ENCODE measurements at places on chromosomes 3 and 15.

- DNase-seq = no peak
These were observed 1025.5 kb upstream of the NR2F2 start for GRCh38 chr15:95304947-95305400.

DNA sequence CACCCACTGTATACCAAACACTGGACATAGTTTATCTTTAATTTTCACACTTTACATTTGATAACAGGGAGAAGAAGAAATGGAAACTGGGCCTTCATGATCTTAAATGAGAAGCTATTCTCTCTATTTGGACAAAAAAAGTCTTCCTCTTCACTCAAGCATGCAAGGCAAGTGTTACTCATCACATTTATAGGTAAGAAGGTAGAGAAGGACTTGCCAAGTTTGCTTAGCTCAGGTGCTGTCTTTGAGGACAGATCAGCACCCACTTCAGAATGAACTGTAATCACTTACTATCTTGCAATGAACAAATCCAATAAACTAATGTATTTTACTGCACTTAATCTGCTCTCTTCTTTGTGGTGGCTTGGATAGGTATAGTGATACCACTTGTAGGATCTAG, 1.1 kb upstream of the MYH15 start:
- DNase-seq = no peak

DNA sequence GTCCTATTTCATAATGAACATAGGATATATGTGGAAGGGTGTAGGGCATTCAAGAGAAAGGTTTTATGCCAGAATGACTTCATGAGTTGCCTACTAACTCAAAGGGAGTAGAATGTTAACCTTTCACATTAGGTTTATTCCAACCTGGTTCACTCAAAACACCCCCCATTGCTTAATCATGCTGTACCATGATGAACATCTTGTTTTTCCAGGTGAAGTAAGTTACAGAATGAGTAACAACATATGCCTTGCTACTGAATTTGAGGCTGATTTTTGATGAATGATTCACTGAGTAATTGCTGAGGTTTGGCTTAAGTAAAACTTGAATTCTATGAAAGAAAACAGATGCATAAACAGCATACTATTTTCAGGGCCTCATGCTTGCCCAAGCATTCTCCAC, 5.9 kb upstream of the CLDN16 start:
- no peak for DNase-seq

DNA sequence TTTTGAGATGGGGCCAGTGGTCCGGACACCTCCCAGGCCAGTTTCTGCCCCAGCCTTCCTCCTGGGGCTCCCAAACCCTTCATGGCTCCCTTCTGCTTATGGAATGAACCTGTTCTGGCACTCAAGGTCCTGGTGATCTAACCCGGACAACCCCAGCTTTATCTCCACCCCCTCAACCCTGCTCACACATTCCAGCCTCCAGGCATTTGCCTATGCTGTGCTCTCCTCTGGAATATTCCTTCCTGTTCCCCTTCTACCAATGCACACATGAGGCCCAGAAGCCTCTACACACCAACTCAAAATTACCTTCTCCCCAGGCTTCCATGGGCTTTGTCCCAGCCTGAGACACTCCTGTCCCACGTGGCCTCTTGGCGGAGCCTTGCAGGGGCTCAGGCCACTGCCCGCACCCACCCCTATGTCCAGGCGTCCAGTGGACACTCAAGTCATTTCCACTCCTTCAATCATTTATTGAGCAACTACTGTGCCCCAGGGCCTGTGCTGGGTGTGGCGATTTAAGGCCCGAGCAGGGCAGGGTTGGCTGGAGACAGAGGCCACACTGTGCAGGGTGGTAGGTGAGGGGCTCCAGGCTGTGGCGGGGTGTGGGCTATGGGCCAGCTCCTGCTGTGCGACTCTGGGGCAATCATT, 18.8 kb downstream of the PLXND1 start:
- no peak for DNase-seq

DNA sequence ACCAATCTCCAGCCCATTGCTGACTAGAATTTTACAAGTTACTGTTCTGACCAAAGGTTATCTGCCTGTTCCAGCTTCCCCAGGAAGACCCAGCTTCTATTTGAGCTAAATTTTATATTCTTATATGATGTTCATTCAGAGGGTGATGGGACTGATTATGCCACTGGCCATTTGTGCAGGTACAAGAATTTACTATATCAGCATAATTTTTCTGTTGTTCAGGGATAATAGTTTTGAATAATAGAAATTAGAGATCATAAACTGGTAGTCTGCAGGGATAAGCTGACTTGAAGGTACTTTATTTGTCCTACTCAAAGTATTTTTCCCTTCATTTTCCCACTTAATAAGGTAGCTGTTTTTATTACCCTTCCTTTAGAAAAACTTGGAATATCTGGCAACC, 222.6 kb upstream of the MRPL3 start:
- DNase-seq = no peak

- no peak for DNase-seq
These were observed 21.7 kb downstream of the APBA2 start for GRCh38 chr15:28907338-28907960.

DNA sequence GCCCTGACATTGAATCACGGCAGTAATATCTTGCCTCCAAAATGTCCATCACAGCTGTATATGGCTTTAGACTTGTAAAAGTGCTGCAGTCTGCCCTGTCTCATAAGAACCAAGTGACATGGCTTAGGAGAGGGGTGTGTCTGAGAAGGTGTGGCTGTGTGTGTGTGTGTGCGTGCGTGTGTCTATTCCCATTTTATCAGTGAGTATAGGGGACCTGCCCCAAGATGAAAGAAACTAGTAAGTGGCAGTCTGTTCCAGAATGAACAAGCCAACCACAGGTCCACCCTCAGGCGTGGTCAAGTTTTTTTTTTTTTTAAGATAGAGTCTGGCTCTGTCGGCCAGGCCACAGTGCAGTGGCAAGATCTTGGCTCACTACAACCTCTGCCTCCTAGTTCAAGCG, 5.6 kb upstream of the RHOV start:
- peak; percentile 90 for DNase-seq

DNA sequence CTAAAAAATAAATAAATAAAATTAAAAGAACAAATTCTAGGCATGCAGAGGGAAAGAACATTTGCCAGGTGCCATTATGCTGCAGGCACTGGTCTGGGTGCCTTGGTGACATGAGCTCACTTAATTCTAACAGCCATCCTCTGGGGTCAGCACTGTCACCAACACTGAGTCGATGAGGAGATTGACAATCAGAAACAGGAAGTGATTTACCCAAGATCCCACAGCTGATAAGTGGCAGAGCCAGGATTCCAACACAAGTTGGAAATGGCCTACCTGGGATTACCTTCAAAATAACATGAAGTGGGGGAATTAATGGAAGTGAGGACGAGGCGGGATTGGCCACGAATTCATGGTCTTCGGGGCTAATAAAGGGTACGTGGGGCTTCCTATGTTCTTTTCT, 3.6 kb downstream of the PLIN1 start:
- DNase-seq = no peak

- DNase-seq = no peak
These were observed 214.0 kb downstream of the EPHB1 start for GRCh38 chr3:135009014-135009413.

- no peak for DNase-seq
These were observed 38.8 kb upstream of the PCSK6 start for GRCh38 chr15:101528108-101528916.

DNA sequence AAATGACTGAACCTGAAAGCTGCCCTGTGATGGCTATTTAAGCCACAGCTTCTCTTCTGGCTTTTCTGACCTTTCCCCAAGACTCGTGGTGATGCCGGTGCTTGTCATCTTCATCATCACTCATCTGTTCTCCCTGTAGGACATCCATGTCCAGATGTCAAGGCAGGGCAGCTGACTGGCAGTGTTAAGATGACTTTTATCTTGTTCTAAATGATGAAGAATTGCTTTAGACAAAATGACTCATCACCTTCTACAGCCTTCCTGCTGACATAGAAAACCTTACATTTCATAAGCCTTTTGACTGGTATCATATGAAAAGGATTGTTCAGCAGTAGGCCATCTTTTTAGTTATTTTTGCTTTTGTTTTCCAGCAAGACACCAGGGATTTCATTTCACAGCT, 67.0 kb upstream of the GPR149 start:
- DNase-seq = no peak

- peak; percentile 27 for DNase-seq
These were observed 2.0 kb downstream of the BHLHE40 start for GRCh38 chr3:4981294-4981664.

DNA sequence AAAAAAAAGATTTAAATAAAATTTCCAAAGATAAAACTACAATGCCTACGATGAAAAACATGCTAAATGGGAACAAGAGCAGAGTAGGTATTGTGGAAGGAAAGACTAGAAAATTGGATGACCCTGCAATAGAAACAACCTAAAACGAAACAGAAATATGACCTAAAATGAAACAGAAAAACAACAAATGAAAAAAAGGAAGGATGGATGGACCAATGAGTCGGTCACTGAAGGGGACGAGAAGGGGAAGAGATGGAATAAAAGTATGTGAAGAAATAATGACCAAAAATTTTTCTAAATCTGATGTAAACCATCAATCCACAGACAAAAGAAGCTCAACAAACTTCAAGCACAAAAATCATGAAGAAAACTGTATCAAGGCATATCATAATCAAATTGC, 44.8 kb downstream of the TBC1D2B start:
- DNase-seq = no peak

- no peak for DNase-seq
These were observed 241.1 kb upstream of the ICE2 start for GRCh38 chr15:60720086-60720485.

GRCh38 chr15:100690032-100690794, 87.8 kb downstream of the ASB7 start:
- DNase-seq = no peak

DNA sequence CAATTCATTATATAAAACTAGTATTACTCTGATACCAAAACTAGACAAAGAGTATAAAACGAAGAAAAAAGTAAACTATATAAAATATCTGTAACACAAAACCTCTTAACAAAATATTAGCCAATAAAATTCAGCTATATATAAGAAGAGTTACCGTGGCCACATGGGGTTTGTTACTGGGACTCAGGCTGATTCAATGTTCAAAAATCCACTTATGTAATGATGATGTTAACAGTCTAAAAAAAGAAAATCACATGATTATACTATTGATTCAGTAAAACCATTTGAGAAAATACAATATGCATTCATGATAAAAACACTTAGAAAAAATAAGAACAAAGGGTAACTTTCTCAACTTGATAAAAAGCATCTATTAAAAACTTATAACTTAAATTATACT, 18.3 kb downstream of the P2RY1 start:
- no peak for DNase-seq
